ENCODE measurements at places on chromosomes 6 and 20. TPM values are rescaled to one million over a fixed set of nuclear protein-coding genes. Genes with fewer than 3 reads are reported as not detected.

Gene HLA-DMB
- total RNA-seq: 2.3 TPM

Gene SYTL3
- 3.1 TPM for total RNA-seq

DNA sequence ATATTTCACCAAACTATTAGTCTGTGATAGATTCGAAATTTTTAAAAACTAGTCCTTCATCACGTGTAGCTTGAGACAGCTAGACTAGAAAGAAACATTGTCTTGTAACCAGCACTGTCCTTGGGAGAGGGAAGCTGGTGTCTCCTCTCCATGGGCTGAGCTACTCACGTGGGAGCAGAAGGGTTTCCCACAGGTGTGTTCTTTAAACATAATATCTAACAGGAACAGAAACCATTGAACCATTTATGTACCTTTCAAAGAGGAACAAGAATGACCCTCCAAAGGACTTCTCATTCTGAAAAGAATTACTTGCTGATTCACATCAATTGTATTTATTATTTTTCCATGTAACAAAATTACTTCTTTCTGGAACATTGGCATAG lies 72.4 kb upstream of the SYNJ2 start:
- DNase-seq: no peak

GRCh38 chr20:51022803-51023616 lies at the start of gene KCNG1:
Gene KCNG1, minus strand, starts transcription at chr20:51023107. Its CDS starts 12,769 bp downstream, at chr20:51010338.
- peak; percentile 2 for DNase-seq

GRCh38 chr6:84448331-84448730 lies 220.9 kb upstream of the CEP162 start:
- DNase-seq: no peak

All from kidney epithelial cell (primary cell).